ENCODE measurements at places on chromosomes 11 and 22.
A peak's percentile ranks its signal among the peaks of the same experiment; 100 is the strongest.

- DNase-seq, result no peak
These were observed 9.2 kb upstream of the TPCN2 start for GRCh38 chr11:69039501-69039900.

GRCh38 chr11:119518746-119519730 lies 96.1 kb upstream of the THY1 start:
- DNase-seq, result no peak

GRCh38 chr11:86477495-86478155 lies 102.9 kb downstream of the CCDC81 start:
- no peak for DNase-seq

- no peak for DNase-seq
These were observed 10.7 kb downstream of the SAA4 start for GRCh38 chr11:18225913-18226312.

DNA sequence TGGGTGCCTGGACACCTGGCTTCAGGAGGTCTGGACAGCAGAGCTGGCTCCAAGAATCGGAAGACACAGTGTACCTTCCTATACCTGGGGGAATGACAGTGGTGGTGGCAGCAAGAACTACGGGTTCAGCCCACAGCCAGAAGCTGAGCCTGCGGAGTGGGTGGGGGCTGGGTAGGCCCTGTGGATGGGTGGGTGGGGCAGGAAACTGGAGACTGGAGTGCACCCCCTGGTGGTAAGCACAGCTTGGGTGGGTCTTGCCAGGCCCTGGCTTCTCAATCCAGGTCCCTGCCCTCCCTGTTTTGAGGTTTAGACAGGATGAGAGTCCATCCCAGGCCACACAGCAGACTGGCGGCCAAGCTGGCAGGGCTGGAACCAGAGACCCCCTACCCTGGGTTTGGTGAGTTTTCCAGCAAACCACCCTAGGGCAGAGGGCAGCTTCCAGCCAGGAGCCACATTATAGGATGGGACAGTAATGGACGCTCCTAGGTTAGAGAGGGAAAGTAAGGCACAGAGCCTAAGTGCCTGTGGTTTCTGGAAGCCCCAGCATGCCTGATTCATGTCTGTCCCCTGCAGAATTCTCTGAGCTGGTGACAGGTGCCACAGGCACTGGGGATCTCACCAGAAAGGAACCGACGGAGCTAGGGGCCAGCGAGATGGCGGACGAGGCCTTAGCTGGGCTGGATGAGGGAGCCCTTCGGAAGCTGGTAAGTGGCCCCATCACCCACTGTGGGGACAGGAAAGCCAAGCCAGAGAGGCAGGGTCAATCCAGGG lies 1.7 kb downstream of the SMTN start:
- peak; percentile 40 for DNase-seq

DNA sequence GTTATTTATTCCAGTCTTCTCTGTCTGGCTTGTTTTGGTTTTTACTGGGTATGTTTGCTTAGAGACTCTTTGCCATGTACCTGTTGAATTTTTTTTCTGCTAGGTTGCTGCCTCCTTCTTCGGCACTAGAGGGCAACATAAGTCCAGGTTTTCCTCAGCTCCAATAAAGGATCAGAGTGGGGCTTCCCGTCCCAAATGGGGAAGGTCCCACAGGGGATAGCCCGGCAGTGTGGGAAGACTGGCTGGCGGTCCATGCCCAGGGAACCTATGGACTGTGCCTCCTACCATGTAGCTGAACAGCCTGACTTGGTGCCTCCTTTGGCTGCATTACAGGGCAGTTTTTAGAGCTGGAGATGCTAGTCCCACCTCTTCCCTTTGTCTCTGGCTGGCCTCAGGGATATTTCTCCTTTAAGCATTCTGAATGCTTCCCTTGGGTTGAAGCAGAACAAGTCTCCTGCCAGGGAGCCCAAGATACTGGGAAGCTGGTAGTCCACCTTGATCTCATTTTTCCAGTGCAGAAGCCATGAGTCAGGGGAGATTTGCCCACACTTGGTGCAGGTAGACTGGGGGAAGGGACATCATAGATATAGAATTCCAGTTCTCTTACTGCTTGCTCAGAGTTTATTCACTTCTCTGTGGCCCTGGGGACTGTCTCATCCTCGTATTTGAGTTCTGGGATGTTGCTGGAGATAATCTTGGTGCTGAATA lies 60.2 kb downstream of the BRD1 start:
- DNase-seq, result peak; percentile 67

DNA sequence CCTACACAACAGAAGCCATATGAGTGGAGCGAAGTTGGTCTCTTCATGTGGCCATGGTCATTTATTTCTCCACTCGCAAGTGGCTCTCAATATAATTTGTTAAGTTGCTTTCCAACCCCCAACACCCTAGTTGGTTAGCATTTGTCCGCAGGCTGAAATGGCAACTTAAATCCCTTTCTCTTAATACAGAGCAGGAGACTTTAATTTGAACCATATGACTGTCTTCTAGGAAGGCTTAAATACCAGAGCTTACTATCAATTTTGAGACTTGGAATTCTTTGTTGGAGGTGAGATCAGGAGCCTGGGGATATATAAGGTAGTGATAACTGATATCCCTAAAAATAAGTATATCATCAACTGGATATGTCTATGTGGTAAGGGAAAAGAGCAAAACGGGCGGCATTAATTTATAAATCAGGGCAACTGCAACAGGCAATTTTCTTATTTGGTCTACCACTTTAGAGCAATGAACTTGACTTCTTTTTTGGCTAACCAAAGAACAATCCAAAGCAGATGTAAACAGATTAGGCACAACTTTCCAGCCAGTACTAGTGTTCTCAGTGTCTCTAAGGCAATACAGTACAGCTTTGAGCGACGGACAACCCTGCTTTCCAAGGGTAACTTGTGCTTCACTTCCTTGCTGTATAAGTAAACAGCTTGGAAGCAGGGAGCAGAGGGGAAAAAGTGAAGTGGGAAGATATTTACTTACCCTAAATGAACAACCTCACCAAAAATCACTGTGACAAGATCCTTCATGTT lies 74.7 kb upstream of the APOA1 start:
- DNase-seq, result no peak

DNA sequence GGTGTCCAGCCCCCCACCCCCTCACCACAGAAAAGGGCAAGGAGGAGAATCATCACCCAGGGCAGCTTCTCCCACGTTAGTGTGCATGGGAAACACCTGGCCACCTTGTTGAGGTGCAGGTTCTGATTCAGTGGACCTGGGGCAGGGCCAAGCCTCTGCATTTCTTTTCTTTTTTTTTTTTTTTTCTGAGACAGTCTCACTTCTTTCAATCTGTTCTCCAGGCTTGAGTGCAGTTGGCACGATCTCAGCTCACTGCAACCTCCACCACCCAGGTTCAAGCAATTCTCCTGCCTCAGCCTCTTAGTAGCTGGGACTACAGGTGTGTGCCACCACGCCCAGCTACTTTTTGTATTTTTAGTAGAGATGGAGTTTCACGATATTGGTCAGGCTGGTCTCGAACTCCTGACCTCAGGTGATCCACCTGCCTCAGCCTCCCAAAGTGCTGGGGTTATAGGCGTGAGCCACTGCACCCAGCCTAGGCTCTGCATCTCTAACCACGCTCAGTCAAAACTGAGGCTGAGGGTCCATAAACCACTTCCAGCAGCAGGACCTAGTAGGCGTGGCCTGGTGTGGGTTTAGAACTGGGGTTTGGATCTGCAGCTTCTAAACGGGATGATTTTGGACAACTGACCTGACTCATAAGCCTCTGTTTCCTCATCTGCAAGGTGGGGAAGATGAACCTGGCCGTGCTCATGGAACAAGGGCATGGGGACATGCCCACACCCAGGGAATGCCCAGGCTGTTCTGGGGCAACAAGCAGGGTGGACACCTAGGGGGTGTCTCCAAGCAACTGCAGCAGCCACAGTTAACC lies 734 bp downstream of the ZP1 start:
- DNase-seq, result no peak

DNA sequence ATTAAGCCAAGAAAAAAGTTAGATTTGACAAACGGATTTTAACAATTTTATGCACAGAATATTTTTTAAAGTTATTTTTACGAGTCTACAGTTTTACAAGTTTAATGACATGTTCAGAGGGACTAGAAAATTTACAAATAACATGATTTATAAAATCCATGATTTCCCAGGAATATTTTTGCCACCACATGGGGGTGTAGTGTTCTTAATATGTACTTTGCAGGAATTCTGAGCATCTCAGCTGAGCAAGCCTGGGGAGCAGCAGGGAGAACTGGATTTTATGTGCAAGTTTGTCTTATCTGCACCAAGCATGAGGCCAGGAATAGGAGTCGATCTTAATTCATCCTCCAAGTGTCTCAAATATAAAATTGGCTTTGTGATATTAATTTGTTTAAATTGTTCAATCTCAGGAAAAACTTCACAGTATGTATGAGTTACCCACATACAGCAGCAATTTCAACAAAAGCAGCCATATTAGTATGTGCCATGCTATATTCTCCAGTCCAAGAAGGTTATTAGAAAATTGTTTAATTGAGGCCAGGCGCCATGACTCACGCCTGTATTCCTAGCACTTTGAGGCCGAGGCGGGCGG lies 826.3 kb downstream of the DLG2 start:
- no peak for DNase-seq

DNA sequence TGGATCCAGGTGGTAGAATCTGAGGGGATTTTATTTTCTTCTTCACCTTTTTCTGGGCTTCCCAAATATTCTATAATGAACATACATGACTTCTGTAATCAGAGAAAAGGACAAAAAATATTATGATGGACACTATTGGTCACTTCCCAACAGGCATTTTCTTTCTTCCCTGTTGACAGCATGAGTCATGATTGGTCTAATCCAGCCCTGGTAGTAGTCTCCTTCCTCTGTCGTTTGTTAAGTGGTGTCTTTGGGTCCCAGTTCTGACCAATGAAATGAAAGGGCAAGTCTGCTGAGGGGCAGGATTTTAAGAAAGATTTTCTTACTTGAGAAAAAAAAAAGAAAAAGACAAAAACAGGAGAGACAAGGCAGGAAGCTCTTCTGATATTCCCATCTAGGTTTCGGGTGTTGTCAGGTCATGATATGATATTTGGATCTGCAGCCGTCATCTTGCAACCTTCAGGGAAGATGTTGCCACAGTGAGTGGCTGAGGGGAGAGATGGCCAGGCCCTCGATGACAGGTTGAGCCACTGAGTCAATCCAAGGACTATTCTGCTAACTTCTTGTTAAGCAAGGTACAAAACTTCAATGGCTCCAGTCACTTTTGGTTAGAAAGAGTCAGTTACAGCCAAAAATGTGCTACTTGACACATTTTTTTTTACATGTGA lies 23.3 kb upstream of the PLEKHB1 start:
- no peak for DNase-seq

DNA sequence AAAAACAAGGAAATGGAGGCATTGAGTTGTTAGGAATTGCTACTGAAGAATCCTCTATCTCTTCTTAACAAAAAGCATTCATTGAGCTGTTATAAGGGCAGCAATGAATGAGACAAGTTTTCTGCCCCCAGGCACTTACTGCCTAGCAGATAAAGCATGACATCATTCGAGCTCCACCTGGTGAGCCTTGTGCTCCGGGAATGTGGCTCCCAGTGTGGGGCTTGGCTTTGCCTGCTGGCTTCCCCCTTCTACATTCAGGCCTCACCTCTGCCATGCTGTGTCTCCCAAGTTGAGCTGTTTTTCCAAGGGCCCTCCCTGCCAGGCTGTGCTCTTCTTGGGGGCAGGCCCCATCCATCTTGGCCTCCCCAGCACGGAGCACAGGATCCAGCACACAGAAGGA lies 56.9 kb upstream of the EIF3D start:
- no peak for DNase-seq

DNA sequence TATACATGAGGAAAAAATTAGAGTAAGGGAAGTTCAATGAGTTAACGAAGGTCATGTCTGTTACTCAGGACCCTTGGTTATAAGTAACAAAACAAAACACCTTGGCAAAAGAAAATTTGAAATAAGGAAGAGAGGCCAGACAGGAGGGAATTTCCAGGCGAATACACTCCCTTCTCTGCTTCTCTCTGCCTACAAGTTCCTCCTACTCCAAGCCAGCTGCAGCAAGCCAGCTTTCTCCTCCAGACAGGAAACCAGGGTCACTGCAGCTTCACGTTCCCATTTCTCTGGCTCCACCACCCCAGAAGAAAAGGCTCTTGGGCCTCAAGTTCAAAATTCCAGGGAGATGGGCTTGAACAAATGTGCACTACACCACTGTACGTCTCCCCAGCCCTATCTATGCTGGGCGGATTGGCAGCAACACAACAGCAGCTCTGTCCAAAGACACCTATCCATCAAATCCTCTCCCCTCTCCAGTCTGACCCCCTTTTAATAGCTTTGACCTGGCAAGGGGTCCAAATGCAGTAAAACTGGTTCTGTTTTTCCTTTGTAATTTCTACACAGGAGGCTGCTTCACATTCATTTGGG lies 27.7 kb downstream of the SMCO4 start:
- no peak for DNase-seq

DNA sequence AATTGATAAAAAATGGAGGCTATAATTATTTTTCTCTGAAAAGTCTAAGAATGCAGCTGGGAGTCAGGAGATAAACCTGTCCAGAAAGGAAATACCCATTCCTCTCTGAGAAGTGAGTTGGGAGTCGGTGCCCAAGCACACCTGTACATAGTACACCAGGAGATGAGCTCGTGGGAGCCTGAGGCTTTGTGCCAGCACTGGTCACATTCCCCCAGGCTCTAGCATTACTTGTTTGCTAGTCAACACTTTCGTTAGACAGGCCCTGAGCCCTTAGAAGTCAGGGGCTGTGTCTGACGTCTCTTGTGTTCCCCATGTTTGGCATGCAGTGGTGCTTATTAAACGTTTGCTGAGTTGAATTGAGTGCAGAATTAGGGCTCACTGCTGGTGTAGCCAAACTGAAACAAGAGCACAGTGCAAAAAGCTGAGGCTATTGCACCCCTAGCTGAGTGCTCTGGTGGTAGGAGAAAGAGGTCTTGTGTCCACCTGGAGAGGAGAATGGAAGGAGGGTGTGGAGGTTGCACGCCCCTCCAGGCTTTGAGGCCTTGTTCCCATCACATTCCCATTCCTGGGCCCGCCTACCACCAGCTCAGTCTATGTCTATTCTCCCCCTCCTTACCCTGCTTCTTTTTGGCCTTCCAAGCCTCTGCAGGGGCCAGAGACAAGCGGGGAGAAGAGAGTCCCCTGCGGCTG lies 6.8 kb downstream of the ROBO4 start:
- no peak for DNase-seq

DNA sequence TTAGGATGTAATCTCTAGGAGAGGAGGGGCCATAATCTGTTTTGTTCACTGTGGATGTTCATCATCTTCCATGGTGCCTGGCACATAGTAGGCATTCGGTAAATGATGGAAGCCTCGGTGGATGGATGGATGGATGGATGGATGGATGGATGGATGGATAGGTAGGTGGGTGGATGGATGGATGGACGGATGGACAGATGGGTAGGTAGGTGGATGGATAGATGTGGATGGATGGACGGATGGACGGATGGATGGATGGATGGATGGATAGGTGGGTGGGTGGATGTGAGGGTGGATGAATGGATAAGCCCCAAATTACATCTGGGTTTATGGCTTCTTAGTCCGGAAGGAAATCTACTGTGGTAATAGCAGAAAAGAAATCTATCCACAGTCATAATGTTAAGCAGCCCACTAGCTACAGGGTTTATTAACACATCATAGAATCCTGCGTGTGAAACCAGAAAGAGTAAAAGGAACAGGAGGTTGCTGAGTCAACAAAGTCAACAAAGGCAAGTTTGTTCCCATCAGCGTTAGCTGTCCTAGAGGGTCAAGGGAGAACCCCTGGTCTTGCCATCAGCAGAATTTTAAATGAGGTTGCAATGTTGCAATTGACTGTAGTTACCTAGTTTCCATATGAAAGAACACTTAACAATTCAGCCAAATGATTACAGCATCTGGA lies 82.8 kb downstream of the C11orf91 start:
- DNase-seq, result no peak

- no peak for DNase-seq
These were observed 64.8 kb downstream of the PPP6R3 start for GRCh38 chr11:68525336-68525735.

- no peak for DNase-seq
These were observed 23.8 kb upstream of the TTC28 start for GRCh38 chr22:28703436-28703835.
